ENCODE measurements at places on chromosomes 6 and 20. TPM values are rescaled to one million over a fixed set of nuclear protein-coding genes. Genes with fewer than 3 reads are reported as not detected.

ABRACL gene
- total RNA-seq = 123 TPM

TFAP2C gene
- total RNA-seq = 0.42 TPM

ARFGEF3 gene
- total RNA-seq = 0.19 TPM

PPP1R3G gene
- total RNA-seq = 1.5 TPM

PACRG gene
- 0.42 TPM for total RNA-seq

ARMH2 gene
- total RNA-seq = not detected

DYNLT2 gene
- 6.6 TPM for total RNA-seq

FNDC1 gene
- 0.47 TPM for total RNA-seq

BMP7 gene
- 6.3 TPM for total RNA-seq

ZNF292 gene
- 33.1 TPM for total RNA-seq

DNMT3B gene
- total RNA-seq = 2.7 TPM

EYA2 gene
- 11.1 TPM for total RNA-seq

- no peak for DNase-seq
These were observed 40.3 kb downstream of the MAP3K5 start for GRCh38 chr6:136751991-136752390.

DNA sequence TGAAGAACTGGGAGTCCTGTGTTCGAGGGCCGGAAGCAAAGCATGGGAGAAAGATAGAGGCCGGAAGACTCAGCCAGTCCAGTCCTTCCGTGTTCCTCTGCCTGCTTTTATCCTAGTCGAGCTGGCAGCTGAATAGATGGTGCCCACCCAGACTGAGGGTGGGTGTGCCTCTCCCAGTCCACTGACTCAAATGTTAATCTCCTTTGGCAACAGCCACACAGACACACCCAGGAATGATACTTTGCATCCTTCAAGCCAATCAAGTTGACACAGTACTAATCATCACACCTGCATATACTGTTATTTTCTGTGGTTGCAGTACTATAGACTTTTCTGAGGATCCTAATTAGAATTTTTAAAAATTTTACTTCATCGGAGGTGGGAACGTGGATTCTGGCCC is 21.3 kb downstream of the PCMTD2 start:
- DNase-seq = no peak

DNA sequence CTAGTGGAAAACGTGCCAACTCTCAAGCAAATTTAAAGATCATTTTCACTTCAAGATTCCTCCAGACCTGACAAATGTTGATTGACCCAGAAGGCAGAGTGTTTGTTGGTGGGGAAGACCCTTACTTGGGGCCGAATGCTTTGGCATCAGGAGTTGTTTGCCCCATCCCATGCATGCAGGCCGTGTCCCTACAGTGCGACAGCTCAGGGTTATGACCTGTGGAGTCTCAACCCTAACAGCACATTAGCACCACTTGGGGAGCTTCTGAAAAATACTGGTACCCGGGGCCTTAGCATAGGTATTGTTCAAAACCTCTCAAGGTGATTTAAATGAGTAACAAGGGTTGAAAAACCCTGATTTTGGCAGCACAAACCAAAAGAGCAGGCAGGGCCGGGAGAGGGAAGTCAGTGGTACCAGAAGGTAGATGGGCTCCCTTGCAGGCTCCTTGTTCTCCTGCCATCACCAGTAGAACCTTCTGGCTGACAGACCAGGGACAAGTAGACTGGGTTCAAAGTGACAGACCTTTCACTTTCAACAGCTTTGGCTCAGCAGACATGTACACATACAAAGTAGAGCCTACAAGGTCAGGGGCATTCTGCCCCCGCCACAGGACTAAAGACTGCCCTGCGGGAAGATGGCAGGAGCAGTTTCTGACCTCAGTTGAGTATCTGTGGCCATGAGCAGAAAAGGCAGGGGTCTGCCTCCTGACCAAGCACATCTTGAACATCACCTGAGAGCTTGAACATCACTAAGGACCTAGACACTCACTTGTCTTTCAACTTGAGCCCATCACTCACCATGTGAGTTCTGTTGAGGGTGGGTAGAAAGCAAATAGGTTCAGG is 39.6 kb downstream of the PLCG1 start:
- DNase-seq = no peak

DNA sequence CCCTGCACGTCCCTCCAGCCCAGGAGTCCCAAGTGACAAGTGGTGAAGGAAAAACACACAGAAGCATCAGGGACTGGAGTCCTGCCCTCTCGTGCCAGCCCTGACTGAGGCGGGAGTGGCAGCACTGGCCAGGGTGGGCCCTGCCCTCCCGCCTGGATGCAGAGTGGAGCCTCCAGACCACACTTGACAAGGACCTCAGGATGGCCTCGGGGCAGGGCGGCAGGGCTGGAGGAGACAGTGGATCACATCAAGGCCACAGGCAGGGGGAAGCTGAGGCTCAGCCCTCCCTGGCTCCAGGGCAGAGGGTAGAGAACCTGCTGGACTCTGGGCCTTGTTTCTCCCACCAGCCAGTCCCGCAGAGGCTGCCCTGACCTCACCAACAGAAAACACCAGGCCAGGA is 128.8 kb upstream of the CDH4 start:
- DNase-seq = no peak

GRCh38 chr20:55166063-55166462 is 690.7 kb downstream of the DOK5 start:
- DNase-seq = no peak

DNA sequence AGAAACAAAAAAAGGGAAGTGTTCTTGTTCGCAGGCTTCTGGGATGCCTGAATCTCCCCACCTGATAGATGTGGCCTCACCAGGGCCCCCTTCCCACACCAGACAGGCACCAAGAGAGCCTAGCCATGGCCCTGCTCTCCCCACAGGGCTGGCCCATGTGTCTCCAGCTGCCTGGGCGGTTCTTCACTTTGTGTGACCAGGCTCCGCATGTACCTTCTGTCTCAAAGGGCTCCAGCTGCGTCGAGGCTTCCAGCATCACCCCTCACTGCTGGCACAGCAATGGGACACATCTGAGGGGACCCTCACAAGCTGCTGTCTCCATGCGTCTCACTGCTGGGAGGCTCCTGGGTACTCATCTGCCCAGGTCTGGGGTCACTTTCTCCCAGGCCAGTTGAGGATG is 362.9 kb downstream of the ZFAND3 start:
- no peak for DNase-seq

GRCh38 chr6:157764178-157765068 is 58.6 kb upstream of the SNX9 start:
- DNase-seq = peak; percentile 42

DNA sequence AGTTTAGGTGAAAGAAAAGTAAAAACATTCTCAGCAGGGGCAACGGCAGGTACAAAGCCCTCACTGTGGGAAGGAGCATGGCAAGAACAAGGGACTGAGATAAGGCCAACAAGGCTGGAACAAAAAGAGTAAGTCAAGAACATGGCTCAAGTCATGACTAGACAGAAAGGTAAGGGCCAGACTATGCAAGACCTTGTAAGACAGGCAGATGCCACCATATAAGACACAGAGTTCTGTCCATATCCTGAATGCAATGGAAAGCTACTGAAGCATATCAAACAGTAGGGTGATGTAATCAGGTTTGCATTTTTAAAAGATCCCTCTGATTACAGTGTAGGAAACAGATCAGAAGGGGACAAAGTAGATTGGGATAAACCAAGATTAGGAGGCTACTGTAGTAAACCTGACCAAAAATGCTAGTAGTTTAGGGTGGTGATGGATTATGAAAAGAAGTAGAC is 5.5 kb downstream of the REV3L start:
- no peak for DNase-seq

DNA sequence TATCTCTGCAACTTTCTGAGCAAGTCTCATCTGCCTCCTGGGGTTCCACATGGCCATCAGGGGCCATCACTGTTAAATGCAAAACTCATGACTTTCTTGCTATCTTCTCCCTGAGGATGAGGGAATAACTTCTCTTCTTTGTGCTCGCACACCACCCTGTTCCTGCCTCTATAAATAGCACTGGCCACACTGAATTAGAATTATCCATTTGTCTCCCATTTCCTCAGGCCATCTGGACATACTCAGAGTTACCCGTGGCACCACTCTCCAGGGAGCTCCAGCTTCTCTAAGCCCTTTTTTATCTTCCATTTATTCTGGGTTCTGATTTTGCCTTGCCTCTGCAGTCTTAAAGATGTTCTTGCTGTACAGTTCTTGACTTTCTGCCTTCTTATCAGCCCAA is 72.8 kb upstream of the ECI2 start:
- no peak for DNase-seq

DNA sequence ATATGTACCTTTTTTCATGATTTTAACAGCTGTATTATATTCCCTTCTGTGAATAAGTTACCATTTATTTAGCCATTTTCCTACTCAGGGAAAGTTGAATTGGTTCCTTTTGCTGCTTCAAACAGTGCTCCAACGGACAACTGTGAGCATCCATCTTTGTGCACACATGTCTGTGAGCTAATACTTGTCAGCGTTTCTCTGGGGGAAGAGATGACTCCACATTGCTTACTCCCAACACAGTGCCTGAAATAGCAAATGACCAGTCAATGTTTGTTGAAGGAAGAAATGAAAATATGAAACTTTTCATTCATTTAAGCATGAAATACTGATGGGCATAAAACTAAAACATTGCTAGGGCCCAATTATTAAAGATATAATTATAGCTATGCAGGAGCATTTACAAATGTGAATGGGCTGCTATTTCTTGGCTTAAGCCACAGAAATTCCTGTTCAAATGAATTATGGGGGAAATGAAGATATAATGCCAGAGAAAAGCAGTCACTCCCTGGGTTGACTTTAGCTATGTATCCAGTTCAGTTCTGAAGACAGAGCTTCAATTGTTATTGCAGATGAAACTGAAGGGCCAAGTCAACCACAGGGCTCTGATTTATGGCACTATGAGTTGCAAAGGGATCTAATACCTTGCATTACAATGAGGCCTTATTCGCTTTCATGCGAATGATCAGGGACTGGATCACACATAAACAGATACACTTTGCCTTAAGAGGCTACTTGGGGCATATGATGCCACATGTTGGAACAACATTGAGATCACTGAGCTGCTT is 47.4 kb upstream of the FOXC1 start:
- DNase-seq = no peak

- no peak for DNase-seq
These were observed 230.3 kb upstream of the ECI2 start for GRCh38 chr6:4365686-4366085.

- DNase-seq = no peak
These were observed 4.8 kb upstream of the ADGB start for GRCh38 chr6:146593986-146594385.

- DNase-seq = no peak
These were observed 131.5 kb downstream of the MTHFD1L start for GRCh38 chr6:150996968-150997367.

DNA sequence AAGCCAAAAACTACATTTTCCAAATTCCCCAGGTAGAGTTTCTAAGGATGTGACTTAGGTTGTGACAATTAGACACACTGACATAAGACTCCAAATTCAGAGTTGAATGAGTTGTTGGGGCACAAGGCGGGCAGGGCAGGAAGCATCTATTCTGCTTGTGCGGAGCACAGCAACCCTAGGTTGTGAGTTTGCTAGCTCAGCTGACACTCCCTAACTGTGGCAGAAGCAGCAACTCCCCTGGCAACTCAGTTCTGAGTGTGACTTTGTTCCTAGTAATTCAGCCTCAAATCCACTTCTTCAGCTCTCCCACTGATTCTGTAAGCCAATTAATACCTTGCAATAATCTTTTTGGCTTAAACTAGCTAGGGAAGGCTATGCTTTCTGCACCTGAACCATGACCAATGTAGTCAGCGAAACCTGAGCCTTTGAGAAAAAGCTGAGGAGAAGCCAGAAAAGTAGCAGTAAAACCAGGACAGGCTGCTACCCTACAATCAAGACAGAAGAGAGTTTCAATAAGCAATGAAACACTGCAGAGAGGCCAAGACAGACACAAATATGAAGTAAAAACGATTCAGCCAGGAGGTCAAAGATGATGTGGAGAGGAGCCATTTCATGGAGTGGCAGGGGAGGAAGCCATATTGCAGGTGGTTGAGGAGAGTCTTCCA is 30.0 kb upstream of the PAQR8 start:
- DNase-seq = no peak

DNA sequence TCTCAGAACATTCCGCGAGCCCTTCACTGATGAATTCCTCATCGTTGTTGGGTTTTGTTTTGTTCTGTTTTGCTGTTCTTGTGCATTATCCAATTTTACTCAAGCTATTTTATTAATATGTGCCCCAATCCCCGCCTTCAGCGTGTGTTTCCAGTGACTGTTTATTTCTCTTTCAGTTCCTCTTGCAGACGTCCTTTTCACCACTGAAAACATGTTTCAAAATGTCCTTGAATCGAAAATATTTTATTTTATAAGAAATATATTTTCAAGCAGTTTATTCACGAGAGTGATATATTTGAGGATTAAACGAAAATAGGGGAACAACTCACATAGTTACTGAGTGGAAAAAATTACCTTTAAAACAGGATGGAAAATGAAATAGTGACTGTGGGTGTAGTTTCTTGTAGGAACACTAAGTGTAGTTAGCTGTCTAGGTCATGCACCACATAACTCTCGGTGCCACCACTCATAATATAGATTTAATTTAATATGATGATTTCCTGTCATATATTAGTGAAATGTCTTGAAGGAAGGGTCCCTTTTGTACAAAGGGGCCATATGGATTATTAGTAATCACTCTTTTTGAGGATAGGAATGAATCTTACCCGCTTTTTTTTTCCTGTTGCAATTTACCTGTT is 45.3 kb upstream of the HDDC2 start:
- DNase-seq = no peak

GRCh38 chr6:125611573-125612344 is 137.7 kb upstream of the HEY2 start:
- DNase-seq = no peak

- no peak for DNase-seq
These were observed 17.2 kb downstream of the KCNK17 start for GRCh38 chr6:39296745-39297640.

DNA sequence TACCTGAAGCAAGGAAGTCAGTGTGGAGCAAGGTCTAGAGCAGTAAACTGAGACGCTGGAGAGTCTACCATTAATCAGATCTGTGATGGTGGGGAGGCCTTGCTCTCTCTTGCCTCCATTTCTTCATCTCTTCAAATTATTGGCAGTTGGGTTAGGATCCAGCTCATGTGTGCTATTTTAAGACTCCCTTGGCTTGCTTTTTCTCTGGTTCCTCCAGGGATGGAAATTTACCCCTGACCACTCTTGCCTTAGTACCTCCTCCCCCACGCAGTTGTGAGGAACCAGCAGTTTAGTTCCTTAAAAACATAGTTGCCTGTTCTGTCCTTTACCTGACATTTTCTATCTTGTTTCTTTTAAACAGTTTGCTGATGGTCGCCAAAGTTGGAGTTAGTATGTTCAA is 7.4 kb downstream of the TMEM14C start:
- no peak for DNase-seq

DNA sequence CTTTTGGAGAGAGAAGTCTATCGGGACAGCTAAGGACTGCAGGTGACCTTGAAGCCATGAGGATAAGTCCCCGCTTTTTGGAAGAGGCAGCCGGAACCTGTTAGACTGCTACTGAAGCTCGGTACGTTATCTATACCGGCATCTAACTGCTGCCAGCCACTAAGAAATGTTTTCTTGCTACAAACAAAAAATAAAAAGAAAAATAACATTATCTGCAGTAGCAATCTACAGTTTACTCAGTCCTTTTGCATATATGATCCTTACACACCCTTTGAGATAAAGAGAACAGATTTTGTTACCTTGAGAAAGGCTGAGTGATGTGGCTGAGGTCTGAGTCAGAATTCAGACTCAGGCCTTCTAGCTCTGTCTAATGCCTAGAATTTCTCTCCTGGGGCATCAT is 314.6 kb downstream of the CDH26 start:
- no peak for DNase-seq

Measured in thymus (tissue), 14 donors.